Sigmoid colon (tissue), 7 donors: ENCODE measurements at places on chromosomes 4 and X. TPM values are rescaled to one million over a fixed set of nuclear protein-coding genes. Genes with fewer than 3 reads are reported as not detected.

The GUCY1B1 gene
- polyA plus RNA-seq, result 0.92 TPM

GRCh38 chr4:58611012-58611411 is 1500.8 kb upstream of the IGFBP7 start:
- DNase-seq, result no peak

The UTP14A gene
- 5.5 TPM for polyA plus RNA-seq

The ADRA2C gene
- polyA plus RNA-seq, result 1.2 TPM

GRCh38 chr4:10124167-10124930 is 7.8 kb upstream of the WDR1 start:
- DNase-seq, result no peak

DNA sequence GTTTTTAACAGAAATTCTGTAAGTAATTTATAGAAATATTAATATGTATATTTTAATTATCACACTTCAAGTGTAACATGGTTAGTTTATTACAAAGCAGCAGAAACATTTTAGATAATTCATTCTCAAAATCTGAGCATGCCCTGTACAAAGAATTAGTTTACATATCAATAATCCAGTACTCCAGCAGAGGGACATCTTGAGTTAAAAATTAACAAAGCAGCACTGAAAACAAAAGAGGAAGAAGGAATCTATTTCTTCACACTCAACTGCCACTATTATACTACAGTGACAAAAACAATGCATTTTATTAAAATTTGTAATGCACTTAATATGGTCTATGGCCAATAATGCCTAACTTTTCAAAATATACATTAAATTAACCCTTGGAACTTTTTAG is 179.1 kb upstream of the KLHL4 start:
- DNase-seq, result no peak
